ENCODE measurements at places on chromosomes 7 and 10. TPM values are rescaled to one million over a fixed set of nuclear protein-coding genes. Genes with fewer than 3 reads are reported as not detected.

GRCh38 chr10:47230482-47230881 is 69.5 kb upstream of the GDF10 start:
- DNase-seq = no peak

DNA sequence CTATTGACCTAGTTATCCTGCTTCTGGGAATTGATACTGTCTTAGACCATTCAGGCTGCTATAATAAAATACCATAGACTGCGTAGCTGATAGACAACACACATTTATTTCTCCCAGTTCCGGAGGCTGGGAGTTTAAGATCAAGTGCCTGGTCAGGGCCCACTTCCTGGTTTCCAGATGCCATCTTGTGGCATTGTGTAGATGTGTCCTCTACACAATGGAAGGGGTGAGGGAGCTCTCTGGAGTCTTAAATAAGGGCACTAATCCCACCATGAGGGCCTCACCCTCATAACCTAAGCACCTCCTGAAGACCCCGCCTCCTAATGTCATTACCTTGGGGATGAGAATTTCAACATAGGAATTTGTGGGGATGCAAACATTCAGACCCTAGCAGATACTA is 62.4 kb downstream of the SLC35B4 start:
- no peak for DNase-seq

DNA sequence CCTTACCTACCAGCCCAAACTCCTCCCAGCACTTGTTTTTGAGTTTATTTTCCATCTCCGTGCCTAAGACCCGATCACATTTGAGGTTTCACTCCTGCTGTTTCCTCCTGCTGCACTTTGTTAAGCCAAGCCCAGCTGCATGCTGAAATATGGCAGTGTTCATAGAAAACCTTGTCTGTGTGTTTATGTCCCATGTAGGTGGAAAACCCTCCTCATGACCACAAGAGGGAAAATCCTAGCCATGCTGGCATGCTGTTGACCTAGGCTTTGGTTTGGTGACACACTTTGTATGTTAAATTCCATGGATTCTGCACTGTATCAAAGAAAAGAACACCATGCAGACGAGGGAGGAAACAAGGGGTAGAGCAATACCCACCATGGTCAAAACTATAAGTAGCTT is 154.4 kb downstream of the CUBN start:
- no peak for DNase-seq

Gene TMEM229A
- total RNA-seq = not detected

DNA sequence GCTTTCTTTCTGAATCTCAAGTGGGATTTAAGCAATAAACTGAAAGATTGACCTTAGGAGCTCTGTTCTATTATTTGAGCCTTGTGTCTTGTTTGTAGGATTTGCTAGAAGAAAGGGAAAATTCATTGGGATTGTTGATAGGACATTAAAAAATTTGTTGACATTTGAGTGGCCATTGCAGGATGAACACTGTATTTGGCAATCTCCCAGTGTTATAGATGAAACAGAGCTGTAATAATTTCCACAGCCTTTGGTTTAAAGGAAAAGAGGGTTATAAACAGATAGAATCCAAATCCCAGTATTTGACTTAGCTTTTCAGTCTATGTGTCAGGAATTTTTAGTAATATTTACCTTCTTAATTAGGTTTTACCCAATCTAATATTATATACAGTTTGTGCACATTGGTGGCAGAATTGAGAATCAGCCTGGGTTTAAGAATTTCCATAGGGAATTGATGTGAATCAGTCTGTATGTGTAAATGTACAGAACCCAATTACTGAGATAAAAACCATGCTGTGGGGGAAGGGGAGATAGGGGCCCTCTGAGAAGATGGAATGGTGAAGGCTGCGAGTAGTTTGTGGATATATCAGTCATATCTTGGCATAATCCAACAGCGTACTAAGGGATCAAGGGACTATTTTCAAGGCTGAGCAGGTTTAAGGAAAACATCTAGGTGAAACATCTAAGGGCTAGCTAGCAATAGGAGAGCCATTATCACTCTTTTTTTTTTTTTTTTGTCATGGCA is 6.5 kb downstream of the SGPL1 start:
- no peak for DNase-seq

Gene SPDYE9
- total RNA-seq = not detected

- DNase-seq = no peak
Observed at GRCh38 chr10:112340601-112341000, 33.3 kb upstream of the ACSL5 start.
